Chondrocyte (in vitro differentiated cells): ENCODE measurements at places on chromosomes 2 and 18. TPM values are rescaled to one million over a fixed set of nuclear protein-coding genes. Genes with fewer than 3 reads are reported as not detected.

TNFAIP6 gene
- 4.1 to 7.4 TPM (median 4.2 TPM) in 3 replicates for total RNA-seq

SLC14A1 gene
- total RNA-seq = 0.25 TPM in 1 of 3 replicates, not detected in the others

STK11IP gene
- 25.5 to 31.9 TPM (median 28.5 TPM) in 3 replicates for total RNA-seq

PIGN gene
- 27.3 to 37.2 TPM (median 28.0 TPM) in 3 replicates for total RNA-seq

EVA1A gene
- 19.8 to 27.3 TPM (median 20.9 TPM) in 3 replicates for total RNA-seq

CNNM4 gene
- total RNA-seq = 7.6 to 8.3 TPM (median 7.7 TPM) in 3 replicates

BUB1 gene
- total RNA-seq = 7.1 to 7.8 TPM (median 7.6 TPM) in 3 replicates

NT5DC4 gene
- total RNA-seq = not detected in 3 replicates

KLHL41 gene
- 1.4 to 2.3 TPM (median 2.2 TPM) in 3 replicates for total RNA-seq

COL4A3 gene
- 1.2 to 6.8 TPM (median 1.4 TPM) in 3 replicates for total RNA-seq

GGCX gene
- total RNA-seq = 55.7 to 78.6 TPM (median 58.6 TPM) in 3 replicates

VWC2L gene
- not detected in 3 replicates for total RNA-seq

DNA sequence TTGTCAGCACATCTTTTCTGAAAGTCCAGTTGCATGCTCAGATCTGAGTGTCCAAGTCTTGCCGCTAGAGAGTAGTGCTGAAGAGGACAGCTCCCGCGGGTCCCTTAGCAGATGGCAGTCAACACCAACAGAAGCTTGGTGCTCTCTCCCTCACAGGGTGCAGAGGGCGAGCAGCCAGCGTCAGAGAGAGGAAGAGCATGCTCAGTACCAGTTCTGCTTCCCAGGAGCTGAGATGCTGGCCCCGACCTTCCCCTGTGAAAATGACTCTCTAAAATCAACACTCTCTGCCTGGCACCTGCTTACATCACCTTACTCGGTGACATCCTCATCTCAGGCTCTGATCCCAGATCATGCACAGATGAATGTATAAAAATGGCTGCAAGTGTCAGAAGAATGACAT, 86.0 kb upstream of the TWIST2 start:
- peaks cover 37% of the 10 kb centered on the region for H3K27me3 ChIP-seq
- H3K4me3 ChIP-seq = no peak overlapping the region
- no peaks in the 10 kb centered on the region for H3K4me1 ChIP-seq
- no peaks in the 10 kb centered on the region for H3K36me3 ChIP-seq
- DNase-seq = peak; percentile 43
- H3K27ac ChIP-seq = no peak overlapping the region

DNA sequence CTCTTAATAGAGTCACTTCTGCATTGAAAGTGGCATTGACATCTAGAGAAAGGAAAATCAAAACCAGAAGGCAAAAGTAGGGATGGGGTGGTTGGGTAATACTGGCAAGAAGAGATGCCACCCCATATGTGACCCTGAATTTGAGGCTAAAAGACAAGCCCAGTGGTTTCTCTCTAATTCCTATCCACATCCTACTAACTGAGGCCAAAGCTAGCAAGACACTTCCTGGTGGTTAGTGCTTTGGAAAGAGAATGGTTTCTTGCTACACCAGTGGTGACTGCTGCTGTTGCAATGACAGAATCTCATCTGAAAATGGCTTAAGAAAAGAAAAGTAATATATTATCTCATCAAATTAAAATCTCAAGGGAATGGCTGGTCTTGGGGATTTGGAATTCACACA, 640.6 kb downstream of the EPHA4 start:
- DNase-seq = no peak
- H3K4me3 ChIP-seq = no peak overlapping the region
- H3K27ac ChIP-seq = no peak overlapping the region
- H3K36me3 ChIP-seq = no peaks in the 10 kb centered on the region
- no peaks in the 10 kb centered on the region for H3K27me3 ChIP-seq

- H3K27me3 ChIP-seq = no peaks in the 10 kb centered on the region
- DNase-seq = no peak
- H3K4me1 ChIP-seq = peaks cover 29% of the 10 kb centered on the region
- no peak overlapping the region for H3K27ac ChIP-seq
- no peaks in the 10 kb centered on the region for H3K36me3 ChIP-seq
Observed at GRCh38 chr2:224126440-224126839, 87.4 kb upstream of the SERPINE2 start.

- no peaks in the 10 kb centered on the region for H3K36me3 ChIP-seq
- H3K4me1 ChIP-seq = no peaks in the 10 kb centered on the region
- no peak overlapping the region for H3K4me3 ChIP-seq
Observed at GRCh38 chr2:77418537-77418936, 103.6 kb downstream of the LRRTM4 start.

GRCh38 chr2:225091336-225091735, 49.1 kb upstream of the DOCK10 start:
- H3K27ac ChIP-seq = peak overlapping the region; percentile 27
- H3K4me1 ChIP-seq = peaks cover 7% of the 10 kb centered on the region
- no peaks in the 10 kb centered on the region for H3K27me3 ChIP-seq

DNA sequence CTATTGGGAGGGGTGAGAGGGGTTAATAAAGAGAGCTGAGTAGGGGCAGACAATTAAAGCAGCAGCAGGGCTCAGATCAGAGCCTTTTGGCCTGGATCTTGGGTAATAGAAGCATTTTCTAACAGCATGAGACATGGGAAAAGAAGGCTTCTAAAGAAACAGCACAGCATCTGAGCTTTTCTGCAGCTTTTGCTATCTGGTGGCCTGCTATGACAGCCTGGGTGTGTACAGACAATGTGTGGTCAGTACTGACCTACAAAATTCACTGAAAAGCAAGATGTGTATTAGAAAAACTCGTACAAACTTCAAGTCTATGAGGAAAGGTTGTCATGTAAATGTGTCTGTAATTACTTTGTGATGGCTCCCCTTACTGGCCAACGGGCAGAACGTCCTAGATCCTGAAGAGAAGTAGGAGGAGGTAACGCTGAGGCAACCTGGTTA, 95.6 kb downstream of the GALNT3 start:
- H3K36me3 ChIP-seq = peaks cover 1% of the 10 kb centered on the region
- DNase-seq = no peak
- H3K27ac ChIP-seq = no peak overlapping the region
- H3K4me3 ChIP-seq = no peak overlapping the region
- H3K27me3 ChIP-seq = no peaks in the 10 kb centered on the region

DNA sequence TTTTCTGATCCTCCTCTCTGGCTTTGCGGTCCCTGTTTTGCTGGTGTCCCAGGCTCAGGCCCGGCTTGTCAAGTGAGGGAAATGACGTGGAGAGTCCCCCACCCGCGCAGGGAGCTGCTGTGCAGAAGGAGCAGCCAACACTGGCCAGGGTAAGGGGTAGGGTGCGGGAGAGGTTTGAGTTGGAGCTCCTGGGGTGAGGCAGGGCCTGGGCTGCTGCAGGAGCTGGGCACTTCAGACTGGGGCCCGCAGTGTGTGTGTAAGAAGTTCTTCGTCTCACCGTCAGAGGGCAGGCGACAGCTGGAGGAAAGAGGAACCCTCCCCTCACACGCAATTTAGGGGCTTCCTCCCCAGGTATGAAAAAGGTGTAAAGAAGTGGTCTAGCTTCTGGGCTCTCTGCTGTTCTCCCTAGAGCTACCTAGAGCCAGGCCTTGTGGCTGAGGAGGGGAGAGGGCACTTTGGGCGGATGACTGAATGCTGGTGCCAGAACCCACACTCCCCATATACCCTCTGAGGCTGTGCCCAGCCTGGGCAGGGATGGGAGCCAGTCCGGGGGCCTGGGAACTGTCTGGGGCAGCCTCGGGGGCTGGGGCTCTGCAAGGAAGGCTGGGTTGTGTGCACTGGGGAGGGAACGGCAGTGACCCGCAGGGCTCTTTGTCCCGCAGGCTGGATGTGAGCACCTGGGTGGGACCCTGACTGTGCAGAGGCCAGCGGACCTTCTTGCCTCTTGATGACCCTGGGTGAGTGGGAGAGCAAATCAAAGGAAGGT, 11.8 kb downstream of the CELF4 start:
- DNase-seq = peak; percentile 83
- H3K36me3 ChIP-seq = no peaks in the 10 kb centered on the region
- peaks cover 65% of the 10 kb centered on the region for H3K27me3 ChIP-seq
- H3K27ac ChIP-seq = no peak overlapping the region

- DNase-seq = no peak
- peaks cover 11% of the 10 kb centered on the region for H3K4me1 ChIP-seq
- no peaks in the 10 kb centered on the region for H3K36me3 ChIP-seq
- no peak overlapping the region for H3K27ac ChIP-seq
Observed at GRCh38 chr18:60987963-60988362, 345.3 kb upstream of the CDH20 start.

- H3K4me1 ChIP-seq = peaks cover 10% of the 10 kb centered on the region
- H3K27me3 ChIP-seq = no peaks in the 10 kb centered on the region
- peak overlapping the region; percentile 49 for H3K4me3 ChIP-seq
- H3K27ac ChIP-seq = peak overlapping the region; percentile 73
Observed at GRCh38 chr2:214069254-214069653, 341.6 kb upstream of the VWC2L start.

DNA sequence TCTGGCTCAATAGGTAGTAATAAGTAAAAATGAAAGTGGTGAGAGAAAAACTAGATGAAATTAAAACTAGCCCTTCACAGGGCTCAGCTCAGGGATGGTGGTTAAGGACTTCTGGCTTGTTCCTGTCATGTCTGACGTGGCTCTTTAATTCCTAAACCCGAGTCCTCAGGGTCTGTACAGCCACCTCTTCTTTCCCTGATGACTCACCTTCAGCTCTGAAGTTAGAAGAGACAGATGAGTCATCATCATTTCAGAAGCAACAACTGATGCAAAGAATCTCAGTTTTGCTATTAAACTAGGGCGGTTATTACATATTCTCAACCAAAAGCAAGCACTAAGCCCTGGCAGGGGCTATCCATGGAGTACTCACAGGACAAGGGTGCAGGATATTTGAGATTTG, 24.0 kb upstream of the ITGB6 start:
- H3K4me3 ChIP-seq = no peak overlapping the region
- H3K36me3 ChIP-seq = no peaks in the 10 kb centered on the region
- DNase-seq = no peak
- no peaks in the 10 kb centered on the region for H3K27me3 ChIP-seq

DNA sequence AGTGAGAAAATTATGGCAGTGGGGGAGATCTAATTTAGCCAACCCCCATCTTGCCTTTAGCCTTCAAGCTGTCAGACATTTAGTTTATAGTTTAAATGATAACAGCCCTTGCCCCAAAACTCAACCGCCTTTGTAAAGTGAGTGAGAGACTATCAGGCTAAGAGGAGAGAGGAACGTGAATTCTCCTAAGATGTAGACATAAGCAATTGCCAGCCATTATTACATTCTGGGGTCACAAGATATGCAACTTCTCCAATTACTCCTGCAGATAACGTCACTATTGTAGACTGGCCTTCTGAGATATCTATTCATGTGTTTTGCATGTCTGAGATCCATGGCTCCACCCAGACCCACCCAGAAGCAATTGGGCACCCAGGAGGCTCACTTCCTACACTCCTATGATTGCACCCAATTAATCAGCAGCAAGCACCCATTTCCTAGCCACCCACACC, 307.3 kb downstream of the NBAS start:
- no peak for DNase-seq
- peaks cover 23% of the 10 kb centered on the region for H3K36me3 ChIP-seq
- no peak overlapping the region for H3K4me3 ChIP-seq
- H3K4me1 ChIP-seq = no peaks in the 10 kb centered on the region

DNA sequence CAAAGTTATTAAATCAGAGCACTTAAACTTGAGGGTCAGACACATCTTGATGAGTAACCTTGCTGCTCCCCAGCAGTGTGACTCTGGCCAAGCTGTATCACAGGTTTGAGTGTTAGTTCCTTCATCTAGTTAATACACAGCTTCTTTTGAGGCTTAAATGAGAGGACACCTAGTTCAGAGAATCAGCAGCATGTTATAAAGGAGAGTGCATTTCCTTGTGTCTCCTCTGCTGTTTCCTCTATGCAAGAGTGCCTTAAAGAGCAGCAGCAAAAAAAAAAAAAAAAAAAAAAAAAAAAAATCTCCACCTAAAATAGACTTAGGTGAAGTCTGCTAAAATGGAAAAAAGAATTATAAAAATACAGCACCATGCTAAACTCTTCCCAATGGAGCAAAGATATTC, 261.9 kb downstream of the TCF4 start:
- no peaks in the 10 kb centered on the region for H3K27me3 ChIP-seq
- no peak overlapping the region for H3K27ac ChIP-seq
- DNase-seq = no peak
- no peak overlapping the region for H3K4me3 ChIP-seq

DNA sequence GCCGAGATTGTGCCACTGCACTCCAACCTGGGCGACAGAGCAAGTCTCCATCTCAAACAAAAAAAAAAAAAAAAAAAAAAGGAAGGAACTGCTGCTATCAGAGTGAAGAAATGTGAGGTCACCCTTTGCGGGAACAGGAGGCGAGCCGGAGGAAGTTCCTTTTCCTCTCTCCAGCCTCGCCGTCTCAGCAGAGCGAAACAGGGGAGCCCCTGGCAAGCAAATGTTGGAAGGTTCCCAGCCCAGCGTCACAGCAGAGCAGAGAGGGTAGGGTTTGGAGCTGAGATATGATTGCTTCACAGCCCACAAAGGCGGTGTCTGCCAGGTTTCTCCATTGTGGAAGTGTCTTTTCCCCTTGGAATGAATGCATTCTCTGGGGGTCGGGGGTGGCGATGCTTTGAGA, 28.5 kb downstream of the SLC20A1 start:
- H3K27me3 ChIP-seq = no peaks in the 10 kb centered on the region
- peaks cover 1% of the 10 kb centered on the region for H3K36me3 ChIP-seq
- H3K27ac ChIP-seq = no peak overlapping the region
- H3K4me3 ChIP-seq = no peak overlapping the region
- H3K4me1 ChIP-seq = no peaks in the 10 kb centered on the region

DNA sequence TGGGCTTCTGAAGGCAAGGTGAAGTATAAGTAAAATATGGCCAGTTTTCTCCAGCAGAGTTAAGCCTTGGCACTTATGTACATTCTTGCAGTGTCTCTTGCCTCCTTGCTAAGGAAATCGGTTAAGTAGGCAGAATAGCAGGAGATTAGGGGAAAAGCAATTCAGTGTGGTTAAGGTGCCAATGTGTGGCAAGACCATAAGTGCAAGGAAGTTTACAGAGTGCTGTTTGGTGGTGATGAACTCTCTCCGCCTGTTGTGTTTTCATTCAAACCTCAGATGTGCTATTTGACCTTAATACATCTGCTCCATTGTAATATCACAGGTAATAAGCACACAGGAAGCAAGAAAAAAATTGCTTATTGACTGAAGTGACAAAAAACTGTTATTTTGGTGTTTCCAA, 156.1 kb downstream of the MGAT5 start:
- no peak overlapping the region for H3K4me3 ChIP-seq
- no peak overlapping the region for H3K27ac ChIP-seq
- H3K4me1 ChIP-seq = peaks cover 24% of the 10 kb centered on the region
- DNase-seq = no peak
- no peaks in the 10 kb centered on the region for H3K27me3 ChIP-seq
- no peaks in the 10 kb centered on the region for H3K36me3 ChIP-seq

DNA sequence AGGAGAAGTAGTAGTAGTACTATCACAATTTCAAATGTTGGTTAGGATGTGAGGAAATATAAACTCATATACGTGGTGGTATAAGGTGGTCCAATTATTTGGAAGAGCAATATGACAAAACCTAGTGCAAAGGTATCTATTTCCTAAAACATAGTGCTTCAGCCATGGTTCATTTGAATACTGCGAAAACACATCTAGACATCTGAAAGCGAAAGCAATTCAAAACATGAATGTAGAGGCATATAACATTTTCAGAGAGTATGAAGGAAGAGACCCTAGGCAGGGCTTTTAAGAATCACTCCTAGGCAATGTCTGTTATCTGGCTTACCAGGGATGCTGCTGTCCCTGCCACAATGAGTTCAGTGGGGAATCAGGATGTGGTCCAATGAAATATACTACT, 1085.8 kb downstream of the TDRD15 start:
- no peak overlapping the region for H3K4me3 ChIP-seq
- H3K36me3 ChIP-seq = no peaks in the 10 kb centered on the region
- no peak overlapping the region for H3K27ac ChIP-seq
- DNase-seq = no peak
- peaks cover 3% of the 10 kb centered on the region for H3K27me3 ChIP-seq
